ENCODE measurements at places on chromosomes 12 and 14.

GRCh38 chr12:2227360-2227759 is 174.6 kb downstream of the CACNA1C start:
- no peak for DNase-seq

- DNase-seq: no peak
Observed at GRCh38 chr12:125351788-125352187, 286.6 kb downstream of the AACS start.

DNA sequence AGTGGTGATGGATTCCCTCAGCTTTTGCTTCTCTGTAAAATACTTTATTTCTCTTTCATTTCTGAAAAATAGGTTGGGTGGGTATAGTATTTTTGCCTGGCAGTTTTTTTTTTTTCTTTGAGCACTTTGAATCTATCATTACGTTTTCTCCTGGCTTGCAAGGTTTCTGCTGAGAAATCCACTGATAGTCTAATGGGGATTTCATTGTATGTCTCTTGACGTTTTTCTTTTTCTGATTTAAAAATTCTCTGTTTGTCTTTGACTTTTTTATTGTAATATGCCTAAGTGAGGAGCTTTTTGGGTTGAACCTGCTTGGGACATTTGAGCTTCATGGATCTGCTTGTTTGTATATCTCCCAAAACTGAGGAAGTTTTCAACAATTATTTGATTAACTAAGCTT is 606.0 kb downstream of the KCNH5 start:
- no peak for DNase-seq

DNA sequence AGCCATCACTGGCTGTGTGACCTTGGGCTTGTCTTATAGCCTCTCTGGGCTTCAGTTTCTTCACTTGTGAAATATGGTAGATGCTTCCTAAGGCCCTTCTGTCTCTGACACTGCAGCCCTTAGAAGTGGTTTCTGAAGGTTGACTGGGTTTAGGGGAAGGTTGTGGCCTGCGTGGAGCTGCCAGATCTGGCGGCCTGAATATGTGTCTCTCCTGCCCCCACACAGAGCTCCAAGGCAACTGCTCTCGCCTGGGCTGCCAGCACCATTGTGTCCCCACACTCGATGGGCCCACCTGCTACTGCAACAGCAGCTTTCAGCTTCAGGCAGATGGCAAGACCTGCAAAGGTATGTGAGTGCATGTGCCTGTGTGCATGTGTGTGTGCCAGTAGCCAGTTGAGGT is 4.0 kb downstream of the LRP1-AS start:
- no peak for DNase-seq

DNA sequence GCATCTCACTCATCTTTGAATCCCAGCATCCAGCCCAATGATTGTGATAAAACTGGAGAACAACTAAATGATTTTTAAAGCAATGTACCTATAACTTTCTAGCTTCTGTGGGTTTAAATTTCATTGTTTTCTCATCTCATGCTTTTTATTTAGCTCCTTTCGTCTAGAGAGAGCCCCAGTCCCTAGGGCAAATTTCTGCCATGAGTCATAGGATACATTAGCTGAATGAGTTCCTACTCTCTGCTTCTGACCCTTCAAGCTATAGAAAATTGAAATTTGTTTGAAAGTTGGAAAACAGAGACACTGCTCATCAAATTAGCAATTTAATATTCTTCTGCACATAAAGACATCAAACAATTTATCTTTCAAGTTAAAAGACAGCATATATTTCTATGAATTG is 113.9 kb downstream of the KIF21A start:
- DNase-seq: no peak

DNA sequence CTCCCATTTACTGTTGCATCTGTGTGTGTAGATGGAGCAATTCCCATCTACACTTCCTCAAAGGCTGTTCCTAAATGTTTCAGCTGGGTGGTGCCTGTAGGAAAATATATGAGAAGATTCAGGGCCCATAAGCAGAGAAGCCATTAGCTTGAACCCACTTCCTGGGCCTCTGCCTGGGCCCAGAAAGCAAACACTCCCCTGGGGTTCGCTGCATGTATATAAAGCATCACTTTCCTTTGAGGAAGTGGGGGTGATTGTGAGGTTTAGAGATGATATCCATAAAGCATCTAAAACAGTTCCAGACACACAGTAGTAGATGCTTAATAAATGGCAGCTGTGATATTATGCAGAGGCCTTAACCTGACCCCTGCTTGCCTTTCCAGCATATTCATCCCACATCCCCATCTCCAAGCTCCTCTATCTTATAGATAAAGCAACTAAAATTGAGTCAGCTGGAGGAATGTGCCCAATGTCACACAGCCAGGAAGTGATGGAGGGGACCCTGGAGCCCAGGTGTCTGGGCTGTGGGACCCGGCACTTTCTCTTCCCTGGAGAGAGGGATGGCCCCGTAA is 280.0 kb upstream of the CRY1 start:
- DNase-seq: no peak

DNA sequence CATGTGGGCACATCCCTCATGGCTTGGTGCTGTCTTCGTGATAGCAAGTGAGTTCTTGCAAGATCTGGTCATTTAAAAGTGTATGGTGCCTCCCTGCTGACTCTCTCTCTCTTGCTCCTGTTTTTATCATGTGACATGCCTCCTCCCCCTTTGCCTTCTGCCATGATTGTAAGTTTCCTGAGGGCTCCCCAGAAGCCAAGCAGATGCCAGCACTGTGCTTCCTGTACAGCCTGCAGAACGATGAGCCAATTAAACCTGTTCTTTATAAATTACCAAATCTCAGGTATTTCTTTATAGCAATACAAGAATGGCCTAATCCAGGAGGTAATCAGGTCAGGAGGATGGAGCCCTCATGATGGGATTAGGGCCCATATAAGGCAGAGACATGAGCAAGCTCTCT is 116.3 kb downstream of the DPF3 start:
- DNase-seq: no peak

DNA sequence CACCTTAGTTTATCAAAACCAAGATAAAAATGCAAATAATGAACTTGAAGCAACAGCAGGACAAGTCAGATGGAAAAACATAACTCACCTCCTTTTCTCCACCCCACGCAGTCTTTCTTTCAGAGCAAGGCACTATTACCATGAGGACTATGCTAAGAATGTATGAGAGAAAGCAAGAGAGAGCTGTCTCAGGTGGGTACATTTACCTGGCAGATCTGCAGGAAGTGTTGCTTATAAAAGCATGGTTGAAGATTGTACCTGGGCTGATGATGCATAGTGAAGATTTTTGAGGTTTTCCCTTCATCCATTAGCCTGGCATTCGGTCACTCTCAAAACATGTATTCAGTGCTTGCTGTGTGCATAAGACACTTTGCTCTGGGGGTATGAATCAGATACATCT is 68.8 kb upstream of the IFNG-AS1 start:
- no peak for DNase-seq

GRCh38 chr12:93706824-93707223 is 29.6 kb downstream of the CRADD start:
- no peak for DNase-seq

DNA sequence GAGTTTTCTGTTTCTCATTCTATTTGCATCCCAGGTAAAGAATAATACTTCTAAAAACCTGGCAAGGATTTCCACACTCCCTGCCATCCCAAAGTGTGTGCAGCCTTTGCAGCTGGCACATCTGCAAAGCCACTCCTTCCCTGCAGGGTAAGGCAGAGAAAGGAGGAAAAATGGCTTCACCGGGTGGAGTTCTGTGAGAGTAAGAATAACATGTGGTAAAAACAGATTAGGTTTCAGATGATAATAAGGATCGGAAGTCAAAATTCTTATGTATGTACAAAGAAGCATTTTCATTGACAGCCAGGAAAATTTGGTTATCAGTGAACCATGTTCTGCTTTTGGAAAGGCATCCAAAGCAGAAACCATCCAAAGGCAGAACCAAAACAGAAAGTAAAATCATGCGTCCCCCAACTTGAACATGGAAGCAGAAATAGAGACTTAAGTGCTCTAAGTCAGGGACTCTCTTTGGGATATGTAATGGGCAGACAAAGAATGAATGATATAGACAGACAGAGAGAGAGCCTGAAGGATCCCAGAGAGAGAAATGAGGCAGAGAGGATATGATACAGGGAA is 192.6 kb upstream of the CCDC196 start:
- DNase-seq: no peak

DNA sequence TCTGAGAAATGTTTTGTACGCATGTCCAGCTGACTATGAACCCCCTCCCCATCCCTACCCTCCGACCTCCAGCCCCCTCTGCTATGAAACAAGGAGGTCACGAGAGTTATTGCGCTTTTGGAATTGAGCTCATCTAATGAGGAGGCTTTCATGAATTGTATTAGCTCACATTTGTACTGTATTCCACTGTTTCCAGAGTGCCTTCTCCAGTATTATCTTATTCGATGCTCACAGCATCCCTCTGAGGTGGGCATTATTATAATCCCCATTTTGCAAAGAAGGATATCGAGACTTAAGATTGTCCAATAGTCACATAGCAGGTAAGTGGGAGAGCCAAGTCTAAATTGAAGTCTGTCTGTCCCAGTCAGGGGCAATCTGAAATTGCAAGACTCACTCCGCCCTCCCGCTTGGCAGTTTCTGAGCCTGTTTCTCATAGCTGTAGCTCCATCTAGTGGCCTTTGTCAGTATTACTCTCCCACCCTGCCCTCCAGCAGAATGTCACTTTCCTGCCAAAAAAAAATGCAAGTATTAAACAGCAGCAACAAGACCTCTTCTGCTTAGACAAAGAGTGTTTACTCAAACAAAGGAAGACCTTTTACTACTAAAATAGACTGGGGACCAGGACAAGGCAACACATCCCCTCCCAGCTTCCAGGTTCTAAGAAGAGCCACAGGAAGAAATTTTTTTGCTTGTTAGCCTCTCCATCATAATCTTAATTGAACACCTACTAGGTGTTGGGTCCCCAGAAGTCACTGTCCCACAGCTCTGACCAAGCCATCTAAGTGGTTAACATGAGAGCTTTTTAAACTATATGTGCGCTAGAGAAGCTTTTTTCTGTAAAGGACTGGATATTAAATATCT is 48.6 kb upstream of the TMEM233 start:
- peak; percentile 59 for DNase-seq

DNA sequence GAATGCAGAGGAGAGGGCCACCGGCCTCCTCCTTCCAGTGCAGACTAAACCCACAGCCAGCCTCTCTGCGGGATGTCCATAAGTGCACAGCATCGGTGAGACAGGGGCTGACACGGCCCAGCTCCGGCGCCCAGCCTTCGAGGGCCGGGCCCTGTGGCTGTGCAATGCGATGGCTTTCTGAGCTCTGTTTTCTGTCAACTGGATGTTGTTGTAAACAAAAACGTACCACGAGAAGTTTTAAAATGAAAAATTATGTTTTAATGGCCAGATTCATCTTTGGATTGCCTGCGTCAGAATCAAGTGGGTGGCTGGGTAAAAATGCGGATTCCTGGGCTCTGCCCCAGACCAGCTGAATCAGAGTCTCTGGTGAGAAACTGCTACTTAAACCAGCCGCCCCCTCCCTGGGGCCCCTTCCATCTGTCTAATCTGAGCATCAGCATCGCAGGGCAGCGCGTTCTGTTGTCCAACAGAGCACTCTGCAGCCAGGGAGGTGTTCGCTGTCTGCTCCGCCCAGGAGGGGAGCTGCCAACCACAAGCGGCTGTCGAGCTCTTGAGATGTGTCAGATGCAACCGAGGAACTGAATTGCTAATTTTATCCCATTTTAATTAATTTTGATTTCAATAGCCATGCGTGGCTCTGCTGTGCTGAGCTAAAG is 133.4 kb downstream of the RFLNA start:
- peak; percentile 10 for DNase-seq

DNA sequence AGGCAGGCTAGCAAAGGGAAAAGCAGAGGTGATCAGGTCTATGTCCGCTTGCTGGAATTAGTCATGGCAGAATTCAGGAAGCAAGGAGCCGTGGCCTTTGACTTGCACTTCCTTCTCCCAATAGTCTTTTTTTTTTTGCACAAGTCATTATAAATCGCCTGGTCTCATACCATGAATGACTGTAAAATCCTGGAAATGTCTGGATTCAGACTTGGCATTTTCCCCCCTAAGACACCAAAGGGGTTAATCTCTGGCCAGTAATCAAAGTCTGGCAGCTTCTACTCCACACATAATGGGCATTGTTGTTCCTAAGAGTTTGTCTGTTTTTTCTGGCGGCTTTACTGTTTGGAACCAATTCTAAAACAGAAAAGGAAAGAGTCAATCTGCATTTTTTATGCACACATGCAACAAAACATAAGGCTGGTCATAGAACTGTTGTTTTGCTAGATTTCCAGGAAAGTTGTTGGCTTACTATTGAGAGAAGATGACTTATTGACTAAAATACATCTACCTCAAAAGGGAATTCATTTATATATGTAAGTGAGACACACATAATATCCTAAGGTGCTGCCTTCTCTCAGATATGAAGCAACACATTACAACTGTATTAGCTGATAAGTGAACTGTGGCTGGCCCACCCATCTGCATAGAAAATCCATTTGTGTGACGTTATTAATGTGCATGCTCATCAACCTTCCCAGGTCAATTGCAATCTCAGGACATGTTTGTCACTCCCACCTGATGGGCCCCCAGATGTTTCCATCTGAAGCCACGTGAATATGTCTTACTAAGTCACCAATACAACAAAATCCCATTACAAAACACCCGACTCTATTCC is 157.3 kb downstream of the BTG1 start:
- DNase-seq: no peak

DNA sequence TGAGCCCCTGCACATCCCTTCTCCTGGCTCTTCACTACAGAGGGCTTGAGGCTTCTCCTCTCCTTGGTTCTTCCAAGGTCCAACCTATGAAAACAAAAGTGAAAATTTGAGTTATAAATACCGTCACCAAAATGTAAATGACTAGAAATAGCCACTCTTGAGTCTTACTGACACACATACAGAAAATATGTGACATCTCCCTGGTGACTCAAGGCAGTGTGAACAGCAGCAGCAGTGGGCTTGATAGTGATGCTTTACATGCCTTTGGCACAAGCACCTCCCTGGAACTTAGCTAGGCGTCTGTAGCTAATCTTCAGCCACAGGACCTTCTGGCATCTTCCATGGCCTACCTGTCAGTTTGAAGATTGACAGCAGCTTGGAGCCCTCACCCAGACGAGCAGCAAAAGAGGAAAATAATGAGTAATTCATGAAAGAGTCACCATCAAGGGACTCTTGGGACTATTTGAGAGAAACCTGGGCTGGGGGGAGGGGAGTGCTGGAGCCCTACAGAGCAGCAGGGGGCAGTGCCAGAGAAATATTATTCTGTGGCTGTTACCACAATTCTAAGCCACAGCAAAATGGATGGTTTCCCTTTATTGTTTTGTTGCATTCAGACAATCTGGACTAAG is 158.0 kb downstream of the KCNK10 start:
- DNase-seq: no peak

GRCh38 chr14:54782751-54783659 is 119.6 kb downstream of the GCH1 start:
- DNase-seq: no peak

GRCh38 chr12:118073768-118074167 is 12.8 kb upstream of the WSB2 start:
- DNase-seq: no peak

- DNase-seq: no peak
Observed at GRCh38 chr14:50619569-50620141, 48.5 kb downstream of the SAV1 start.

GRCh38 chr12:128339126-128339520 is 72.2 kb downstream of the TMEM132C start:
- DNase-seq: no peak

All from activated CD4-positive, alpha-beta memory T cell treated with anti-CD3 and anti-CD28 coated beads for 36 hours (primary cell).